ENCODE measurements at places on chromosomes 16 and 17.

GRCh38 chr17:69508814-69509213 lies 94.3 kb downstream of the MAP2K6 start:
- no peak for DNase-seq

DNA sequence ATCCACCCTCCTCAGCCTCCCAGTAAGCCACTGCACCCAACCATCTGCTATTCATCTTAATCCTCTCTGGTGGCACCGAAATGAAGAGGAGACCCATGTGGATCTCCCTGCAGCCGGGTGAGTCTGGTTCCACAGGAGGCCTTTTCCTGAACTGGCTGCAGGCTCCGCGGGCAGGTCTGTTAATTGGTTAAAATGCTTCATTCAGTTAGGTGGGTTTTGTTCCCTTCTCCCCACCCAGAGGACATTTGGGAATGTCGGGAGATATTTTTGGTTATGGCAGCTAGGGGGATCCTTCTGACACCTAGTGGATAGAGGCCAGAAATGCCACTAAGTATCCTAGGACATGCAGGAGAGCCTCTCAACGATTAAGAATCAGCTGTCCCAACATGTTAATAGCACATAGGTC lies 16.7 kb downstream of the C16orf54 start:
- DNase-seq: peak; percentile 4

- DNase-seq: peak; percentile 80
Observed at GRCh38 chr17:72984145-72984925, 108.2 kb downstream of the SLC39A11 start.

DNA sequence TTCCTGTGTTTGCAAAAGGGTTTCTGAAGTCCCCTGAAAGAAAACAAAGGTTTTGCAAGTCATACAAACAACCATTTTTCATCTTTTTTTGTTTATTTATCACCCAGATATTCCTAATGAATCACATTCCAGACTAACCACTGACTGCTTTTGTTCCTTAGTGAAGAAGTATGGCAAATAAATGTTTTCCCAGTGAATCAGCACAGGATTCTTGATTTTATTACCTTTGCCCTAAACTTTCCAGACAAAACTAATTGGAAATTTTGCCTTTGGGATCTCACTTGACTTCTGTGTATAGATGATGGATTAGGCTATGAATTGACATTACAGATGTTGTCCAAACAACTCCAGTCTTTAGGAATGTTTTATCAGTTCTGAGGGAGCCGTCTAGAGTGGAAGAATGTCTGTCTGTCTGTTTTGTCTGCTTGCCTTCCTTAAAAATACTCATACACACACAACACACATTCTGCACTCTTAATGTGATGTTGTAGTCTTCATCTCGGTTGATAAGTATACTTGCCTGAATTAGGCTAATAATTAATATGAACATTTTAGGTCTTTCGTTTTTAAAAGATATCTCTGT lies 48.9 kb downstream of the VMP1 start:
- no peak for DNase-seq

- DNase-seq: no peak
Observed at GRCh38 chr16:4556112-4556511, at the start of gene C16orf96. Gene C16orf96, plus strand, starts transcription at chr16:4556340. Its CDS starts 150 bp downstream, at chr16:4556490.

DNA sequence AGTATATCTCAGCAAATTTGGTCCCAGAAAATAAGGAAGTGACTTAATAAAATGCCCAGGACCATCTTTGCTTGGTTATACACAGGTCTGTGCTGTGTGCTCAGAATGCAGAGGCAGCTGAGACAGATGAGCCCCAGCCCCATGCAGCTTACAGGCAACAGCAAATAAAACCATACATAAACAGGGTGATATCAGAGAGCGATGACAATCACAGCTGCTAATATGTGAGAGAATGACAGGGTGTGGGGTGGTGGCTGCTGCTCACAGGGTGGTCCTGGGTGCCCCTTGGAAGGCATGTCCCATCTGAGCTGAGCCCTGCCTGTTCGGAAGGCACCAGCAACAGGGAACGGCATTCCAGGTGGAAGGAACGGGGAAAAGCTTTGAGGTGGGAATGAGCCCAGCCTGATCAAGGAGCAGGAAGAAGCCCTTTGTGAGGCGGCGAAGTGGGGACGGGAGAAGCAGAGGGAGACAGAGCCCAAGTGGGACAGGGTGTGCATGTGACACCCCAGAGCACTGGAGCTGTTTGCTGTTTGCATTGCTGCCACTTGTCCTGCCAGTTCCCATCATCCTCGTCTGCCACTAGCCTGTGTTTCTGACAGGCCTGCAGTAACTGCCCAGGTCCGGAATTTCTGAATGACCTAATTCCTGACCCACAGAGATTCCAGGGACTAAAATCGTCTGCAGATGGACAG lies 150.5 kb downstream of the KATNIP start:
- no peak for DNase-seq

DNA sequence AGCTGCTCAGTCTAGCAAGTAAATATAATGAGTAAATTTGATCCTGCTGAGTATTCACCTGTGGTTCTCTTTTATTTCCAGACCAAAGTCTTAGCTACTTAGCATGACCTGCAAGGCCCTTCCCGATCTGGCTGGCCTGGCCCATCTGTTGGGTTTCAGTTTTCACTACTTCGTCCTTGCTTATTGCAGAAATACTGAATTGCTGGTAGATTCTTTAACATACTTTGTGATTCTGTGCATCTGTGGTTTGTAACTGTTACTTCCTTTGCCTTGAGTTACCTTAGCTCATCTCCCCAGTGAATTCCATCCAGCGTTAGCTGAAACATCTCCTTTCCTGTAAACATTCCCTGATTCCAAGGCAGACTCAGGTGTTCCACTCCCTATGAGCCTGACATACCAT lies 131.1 kb downstream of the PHKB start:
- DNase-seq: no peak

DNA sequence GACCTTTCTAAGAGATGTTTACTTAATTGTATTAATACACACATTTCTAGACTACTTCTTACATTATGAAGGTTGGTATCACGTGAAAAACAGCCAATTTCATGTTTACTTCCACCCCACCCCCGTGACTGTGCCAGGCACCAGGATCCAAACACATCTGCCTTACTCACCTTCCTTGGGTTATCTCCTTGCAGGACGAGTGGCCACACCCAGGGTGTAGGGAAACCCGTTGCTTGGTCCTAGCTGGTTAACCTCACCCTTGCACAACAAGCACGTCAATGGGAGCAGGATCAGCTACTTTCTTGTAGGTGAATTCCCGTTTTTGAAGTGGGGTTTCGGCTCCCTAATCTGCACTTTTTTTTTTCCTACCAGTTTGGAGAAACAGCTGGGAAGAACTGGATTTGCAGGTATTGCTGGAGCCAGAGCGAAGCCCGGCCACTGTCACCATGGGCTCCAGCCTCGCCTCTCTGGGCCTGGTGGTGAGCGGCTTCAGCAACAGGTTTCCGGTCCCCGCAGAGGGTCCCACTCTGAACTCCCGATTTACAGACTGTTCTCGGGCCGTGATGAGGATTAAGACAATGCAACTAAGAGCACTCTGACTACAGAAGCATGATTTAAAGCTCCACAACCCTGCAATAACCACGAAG lies 2.1 kb upstream of the UBB start:
- DNase-seq: no peak

DNA sequence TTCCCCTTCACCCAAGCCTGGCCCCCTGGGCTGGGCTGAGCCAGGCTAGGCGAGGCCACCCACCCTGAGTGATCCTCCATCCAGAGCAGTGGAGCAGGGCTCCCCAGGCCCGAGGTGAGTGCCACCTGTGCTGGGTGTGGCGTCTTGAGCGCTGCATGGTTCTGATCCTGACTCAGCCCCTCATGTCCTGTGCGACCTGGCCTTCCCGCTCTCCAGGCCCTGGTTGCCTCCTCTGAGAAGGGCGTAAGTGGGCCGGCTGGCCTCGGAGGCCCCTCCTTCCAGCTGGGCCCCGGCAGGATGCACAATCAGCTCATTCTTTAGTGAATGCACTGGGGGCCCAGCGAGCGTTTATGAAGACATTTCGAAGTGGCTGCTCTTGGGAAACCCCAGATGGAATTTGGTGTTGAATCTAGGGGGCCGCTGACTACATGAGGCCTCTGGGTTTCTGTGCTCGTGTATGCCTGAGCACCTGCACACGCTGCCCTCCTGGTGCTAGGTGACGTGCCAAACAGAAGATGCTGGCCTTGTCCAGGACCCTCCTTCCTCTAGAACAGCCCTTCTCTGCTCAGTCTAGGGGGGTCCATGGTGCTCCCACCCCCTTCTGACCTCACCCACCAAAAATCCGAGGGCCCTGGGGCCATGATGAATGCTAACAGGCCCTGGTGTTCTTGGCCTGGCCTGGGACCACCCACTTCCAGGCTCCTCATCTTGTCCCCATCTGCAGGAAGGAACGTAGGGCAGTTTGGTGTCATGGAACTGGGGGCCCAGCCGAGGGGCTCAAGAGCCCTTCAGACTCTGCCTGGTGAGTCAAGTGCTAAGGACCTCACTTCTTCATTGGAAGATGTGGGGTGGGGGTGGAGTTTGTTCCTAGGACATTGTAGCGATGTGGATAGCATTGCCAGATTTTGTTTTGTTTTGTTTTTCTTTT lies 3.6 kb upstream of the TMEM92 start:
- DNase-seq: peak; percentile 63

GRCh38 chr17:34254651-34255380 lies at the start of gene CCL2:
Gene CCL2, plus strand, starts transcription at chr17:34255285. Its CDS starts 65 bp downstream, at chr17:34255350.
- peak; percentile 65 for DNase-seq

GRCh38 chr17:79946352-79947231 lies 89.1 kb downstream of the TBC1D16 start:
- DNase-seq: no peak

- DNase-seq: peak; percentile 77
Observed at GRCh38 chr17:59829217-59830006, 63.3 kb downstream of the TUBD1 start.

DNA sequence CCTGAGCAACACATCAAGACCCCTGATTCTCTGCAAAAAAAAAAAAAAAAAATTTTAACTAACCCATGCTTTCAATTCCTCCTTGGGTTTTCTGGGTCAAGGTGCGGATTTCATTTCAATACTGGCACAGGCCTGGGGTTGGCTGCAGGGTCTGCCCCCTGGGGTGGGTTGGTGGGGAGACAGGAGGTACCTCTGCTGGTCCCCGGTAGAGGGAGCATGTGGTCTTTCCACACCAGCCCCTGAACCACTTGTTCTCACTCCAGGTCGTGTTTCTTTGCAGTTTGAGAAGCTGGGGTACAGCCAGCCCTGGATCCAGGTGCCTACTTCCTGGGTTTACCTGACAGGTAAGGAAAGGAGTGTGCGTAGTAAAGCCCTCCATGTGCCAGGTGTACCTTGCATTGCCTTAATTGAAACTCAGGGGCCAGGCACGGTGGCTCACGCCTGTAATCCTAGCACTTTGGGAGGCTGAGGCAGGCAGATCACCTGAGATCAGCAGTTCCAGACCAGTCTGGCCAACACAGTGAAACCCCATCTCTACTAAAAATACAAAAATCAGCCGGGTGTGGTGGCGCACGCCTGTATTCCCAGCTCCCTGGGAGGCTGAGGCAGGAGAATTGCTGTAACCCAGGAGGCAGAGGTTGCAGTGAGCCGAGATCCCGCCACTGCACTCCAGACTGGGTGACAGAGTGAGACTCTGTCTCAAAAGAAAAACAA lies 21.8 kb downstream of the SDR42E2 start:
- DNase-seq: no peak

GRCh38 chr16:2827831-2828520 lies 2.1 kb upstream of the ZG16B start:
- no peak for DNase-seq

- DNase-seq: no peak
Observed at GRCh38 chr17:79730769-79731483, at the start of gene ENPP7. Gene ENPP7, plus strand, starts transcription at chr17:79730943. Its CDS starts 197 bp downstream, at chr17:79731140.

- no peak for DNase-seq
Observed at GRCh38 chr17:8701221-8701620, 43.4 kb downstream of the CCDC42 start.

GRCh38 chr17:36592316-36592715 lies 637 bp downstream of the DHRS11 start:
- no peak for DNase-seq

- DNase-seq: no peak
Observed at GRCh38 chr17:83057793-83058265, 21.6 kb upstream of the METRNL start.

DNA sequence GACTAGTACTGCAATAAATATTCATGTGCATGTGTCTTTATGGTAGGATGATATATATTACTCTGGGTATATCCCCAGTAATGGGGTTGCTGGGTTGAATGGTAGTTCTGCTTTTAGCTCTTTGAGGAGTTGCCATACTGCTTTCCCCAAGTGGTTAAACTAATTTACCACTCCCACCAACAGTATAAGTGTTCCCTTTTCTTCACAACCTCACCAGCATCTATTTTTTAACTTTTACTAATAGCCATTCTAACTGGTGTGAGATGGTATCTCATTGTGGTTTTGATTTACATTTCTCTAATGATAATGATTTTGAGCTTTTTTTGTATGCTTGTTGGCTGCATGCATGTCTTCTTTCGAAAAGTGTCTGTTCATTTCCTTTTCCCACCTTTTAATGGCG lies 32.9 kb downstream of the ITGAM start:
- DNase-seq: no peak

GRCh38 chr17:31834448-31834847 lies 24.6 kb downstream of the COPRS start:
- no peak for DNase-seq

DNA sequence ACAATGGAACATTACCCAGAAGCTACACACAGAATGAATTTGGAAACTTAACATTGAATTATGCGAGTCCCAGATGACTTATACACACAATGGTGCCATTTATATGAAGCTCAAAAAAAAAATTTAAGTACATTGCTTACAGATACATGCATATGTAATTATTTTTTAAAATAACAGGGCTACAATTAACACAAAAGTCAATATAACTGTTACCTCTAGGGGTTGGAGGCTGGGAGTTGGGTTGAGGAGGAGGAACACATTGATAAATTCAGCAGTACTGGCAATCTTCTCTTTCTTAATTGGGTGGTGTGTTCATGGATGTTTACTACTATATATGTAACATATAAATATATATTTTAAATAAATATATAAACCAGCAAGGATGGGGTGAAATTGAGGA lies 1.1 kb downstream of the ZNF23 start:
- no peak for DNase-seq

DNA sequence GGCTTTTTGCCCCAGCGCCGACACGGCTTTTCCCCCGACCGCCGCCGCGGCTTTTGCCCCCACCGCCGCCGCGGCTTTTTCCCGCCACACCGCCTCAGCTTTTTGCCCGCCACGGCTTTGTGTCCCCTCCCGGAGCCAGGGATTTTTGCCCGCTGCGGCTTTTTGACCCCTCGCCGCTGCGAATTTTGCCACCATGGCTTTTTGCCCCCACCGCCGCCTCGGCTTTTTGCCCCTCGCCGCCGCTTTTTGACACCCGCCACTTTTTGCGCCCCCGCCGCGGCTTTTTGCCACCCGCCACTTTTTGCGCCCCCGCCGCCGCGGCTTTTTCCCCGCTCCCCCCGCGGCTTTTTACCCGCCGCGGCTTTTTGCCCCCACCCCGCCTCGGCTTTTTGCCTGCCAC lies 1342.5 kb downstream of the TP53TG3F start:
- no peak for DNase-seq

DNA sequence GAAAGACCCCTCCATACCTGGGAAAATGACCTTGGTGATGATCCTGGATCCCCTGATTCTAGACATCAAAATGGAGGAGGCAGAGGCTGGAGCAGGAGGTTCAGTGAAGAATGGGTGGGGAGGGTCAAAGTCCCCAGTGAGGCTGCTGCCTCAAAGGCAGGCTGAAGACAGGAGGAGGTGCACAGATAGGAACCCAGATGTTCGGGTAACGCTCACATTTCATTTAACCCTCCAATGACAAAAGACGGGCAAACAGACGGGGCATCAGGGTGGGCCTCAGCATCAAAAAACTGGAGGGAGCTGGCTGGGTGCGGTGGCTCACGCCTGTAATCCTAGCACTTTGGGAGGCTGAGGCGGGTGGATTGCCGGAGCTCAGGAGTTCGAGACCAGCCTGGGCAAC lies at the start of gene ANKRD40CL:
Gene ANKRD40CL, minus strand, starts transcription at position 73 of the 400 bp plus-strand sequence. CDS start 605 bp downstream, outside the sequence.
- no peak for DNase-seq

GRCh38 chr16:19781226-19781625 lies 63.2 kb downstream of the IQCK start:
- DNase-seq: no peak

Measured in AG04450 (cell line).